ENCODE measurements at places on chromosomes 12 and 14.

DNA sequence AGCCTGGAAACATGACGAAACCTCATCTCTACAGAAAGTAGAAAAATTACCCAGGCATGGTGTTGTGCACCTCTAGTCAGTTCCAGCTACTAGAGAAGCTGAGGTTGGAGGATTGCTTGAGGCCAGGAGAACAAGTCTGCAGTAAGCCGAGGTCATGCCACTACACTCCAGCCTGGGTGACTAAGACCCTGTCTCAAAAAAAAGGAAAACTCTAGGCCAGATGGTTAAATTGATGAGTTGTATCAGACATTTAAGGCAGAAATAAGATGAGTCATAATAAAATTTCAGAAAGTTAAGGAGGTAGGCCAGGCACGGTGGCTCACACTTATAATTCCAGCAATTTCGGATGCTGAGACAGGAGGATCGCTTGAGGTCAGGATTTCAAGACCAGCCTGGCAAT is 10.7 kb downstream of the EIF2S1 start:
- no peak for DNase-seq

- no peak for DNase-seq
Observed at GRCh38 chr14:23319746-23320583, 1.3 kb upstream of the PABPN1 start.

- DNase-seq: no peak
Observed at GRCh38 chr12:52014567-52015530, 8.1 kb downstream of the TAMALIN start.

DNA sequence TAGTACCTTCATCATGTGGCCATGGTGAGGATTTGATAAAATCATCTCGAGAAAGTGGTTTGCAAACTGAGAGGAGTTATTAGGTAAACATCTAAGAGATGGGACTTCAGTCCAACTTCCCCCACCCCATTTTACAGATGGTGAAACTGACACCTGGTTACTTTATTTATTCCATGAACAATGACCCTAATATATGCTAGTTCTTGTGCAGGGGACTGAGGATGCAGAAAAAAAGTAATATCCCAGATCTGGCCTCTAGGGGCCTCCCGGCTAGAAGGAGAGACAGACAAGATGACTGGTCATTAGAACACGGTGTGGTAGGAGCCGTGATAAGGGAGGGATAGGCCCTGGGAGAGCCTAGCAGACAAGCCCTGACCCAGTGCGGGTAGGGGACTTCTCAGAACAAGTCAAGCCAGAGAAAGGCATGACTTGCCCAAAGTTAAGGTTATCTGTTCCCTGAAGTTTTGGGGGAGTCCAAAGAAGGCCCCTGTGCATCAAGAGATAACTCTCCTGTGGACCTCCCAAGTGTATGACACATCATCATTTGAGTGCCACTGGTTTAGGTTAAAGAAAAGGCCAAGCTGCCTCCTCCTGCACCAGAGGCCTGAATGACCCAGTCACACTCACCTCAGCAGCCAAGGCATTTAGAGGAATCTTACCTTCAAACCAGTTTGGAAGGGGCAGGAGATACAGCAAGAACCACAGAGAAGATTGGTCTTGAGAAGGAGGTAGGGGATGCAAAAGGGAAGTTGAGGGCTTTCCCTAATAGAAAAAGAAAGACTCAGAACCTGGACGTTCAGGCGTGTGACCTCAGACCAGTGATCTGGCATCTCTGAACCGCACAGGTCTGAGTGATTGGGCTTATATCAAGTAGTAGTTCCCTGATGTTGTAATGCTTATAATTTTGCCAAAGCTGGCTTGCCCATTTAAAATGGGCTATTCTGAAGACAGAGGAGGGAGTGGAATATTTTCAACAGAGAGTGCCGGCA is 1.6 kb downstream of the CMKLR1 start:
- DNase-seq: no peak

DNA sequence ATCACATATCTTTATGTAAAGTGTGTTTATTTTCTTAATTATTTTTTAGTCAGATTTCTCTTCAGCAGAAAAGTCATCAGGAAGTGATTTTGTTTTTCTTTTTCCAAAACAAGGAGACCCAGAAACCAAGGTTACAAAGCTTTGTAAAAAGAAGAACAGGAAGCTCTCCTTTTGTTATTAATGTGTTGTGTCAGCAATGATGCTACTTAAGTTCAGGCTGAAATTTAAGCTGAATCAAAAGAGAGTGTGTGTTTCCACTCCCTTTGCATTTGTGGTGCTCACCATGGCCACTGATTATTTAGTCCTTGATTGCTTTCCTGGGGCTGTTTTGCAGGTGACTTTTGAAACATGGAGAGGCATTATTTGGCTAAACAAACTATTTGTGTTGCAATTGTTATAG is 155.3 kb upstream of the ATP2B1 start:
- DNase-seq: no peak

DNA sequence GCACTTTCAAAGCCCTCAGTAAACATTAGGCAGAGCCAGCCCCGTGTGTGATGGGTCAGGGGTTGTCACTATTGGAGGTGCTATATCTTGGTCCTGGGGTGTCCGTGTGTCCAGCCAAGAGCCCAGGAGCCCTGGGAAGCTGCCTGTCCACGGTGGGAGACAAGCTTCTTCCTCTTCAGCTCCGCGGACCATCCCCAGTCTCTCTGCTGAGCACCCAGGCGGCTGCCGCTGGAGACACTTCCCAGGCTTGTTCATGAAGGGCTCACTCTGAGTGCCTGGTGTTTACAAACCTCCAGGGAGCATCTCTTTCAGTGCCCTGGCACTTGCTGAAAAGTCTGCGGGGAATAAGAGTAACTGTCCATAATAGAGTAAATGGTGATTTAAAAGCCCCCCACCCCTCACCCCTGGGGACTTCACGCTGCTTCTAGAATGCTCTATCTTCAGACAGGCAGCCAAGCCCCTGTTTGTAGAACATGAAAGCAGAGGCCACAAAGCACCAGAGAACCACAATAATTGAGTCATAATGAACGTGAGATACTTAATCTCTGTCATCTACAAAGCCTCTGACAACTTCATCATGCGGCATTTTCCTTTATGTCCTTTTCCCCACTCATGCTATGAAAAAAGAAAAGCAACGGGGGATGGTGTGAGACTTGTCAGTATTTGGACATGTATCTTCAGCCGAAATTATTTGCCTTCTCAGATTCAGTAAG is 178.6 kb downstream of the TMEM132C start:
- no peak for DNase-seq

DNA sequence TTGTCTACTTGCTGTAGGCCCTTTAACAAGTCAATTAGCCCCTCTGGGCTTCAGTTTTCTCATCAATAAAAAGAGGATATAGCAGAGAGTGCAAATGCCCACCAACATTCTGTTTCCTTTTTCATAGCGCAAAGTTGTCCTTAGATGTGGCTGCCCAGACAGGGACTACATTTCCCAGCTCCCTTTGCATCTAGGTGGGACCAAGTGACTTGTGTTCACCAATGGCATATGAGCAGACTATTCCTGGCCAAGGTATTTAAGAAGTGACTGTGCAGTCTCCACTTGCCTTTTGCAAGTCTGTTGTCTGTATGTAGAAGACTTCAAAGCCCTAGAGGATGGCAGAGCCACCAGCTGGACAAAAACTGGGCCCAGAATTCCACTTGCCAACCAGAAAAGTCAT is 59.7 kb downstream of the DAO start:
- no peak for DNase-seq

DNA sequence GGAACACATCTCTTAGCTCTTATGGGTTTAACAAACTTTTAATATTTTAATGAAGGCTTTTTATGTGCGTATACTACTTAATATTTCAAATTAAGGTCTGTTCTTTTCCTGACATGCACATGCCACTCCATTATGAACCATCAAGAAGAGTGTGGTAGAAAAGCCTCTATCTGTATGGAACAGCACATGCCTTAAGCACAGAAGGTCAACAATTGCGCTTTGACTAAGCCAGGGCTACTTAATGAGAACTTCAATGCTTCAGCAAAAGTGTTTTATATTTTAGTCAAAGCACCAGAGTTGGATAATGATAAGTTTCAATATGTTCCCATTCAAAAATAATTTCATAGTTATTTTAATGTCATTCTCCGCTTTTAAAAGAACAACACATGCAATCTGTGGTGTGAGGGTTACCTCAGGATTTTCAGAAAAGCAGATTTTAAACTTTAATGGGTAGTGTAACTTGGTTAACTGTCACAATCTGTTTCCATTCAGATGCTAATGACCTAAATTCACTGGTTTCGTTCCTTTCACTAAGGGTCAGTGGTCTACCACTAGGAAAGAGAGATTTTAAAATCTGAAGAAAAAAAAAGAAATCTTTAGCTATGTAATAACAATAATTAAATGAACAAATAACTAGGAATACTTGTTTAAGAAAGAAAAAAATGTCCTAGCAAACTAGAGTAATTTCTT is 193.4 kb upstream of the NOVA1 start:
- DNase-seq: no peak

GRCh38 chr14:104001003-104001402 is 58.7 kb upstream of the RD3L start:
- DNase-seq: no peak

DNA sequence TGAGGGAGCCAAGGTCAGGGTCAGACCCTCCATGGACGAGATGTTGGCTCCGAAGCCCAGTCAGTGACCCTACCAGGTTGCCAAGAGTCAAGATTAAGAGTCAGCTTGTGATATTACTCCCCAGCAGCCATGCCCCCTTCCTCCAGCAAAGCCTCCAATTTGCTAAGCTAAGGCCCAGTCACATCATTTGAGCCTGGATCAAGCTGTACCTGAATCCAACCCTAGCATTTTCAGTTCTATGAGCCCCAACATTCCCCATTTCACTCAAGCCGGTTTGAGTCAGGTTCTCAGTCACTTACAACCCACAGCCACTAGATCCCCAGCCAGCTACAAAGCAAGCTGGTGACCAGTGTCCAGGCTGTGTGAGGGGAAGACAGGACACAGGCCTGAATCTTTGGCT is 49.9 kb downstream of the SCARB1 start:
- no peak for DNase-seq

- no peak for DNase-seq
Observed at GRCh38 chr12:109637348-109637747, 63.8 kb downstream of the MVK start.

GRCh38 chr14:59811073-59811472 is 59.5 kb downstream of the RTN1 start:
- DNase-seq: no peak

GRCh38 chr14:52575858-52576257 is 23.2 kb downstream of the GPR137C start:
- no peak for DNase-seq

DNA sequence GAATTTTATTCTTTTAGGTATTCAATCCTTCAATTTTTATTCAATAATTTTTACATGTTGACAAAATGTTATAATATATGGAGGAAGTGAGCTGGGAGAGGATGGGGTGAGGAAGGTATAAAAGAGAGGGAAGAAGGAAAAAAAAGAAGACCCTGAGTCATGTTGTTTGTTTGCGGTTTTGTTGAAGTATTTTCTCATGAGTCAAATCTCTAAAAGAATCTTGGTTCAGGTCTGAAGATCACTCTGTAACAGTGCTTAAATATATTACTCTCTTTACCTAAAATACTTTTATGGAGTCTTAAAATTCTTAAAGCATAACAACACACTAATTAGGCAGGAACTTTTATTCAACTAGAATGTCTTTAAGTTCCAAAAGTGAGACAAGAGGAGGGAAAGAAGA is 489.6 kb upstream of the GARIN6 start:
- no peak for DNase-seq

DNA sequence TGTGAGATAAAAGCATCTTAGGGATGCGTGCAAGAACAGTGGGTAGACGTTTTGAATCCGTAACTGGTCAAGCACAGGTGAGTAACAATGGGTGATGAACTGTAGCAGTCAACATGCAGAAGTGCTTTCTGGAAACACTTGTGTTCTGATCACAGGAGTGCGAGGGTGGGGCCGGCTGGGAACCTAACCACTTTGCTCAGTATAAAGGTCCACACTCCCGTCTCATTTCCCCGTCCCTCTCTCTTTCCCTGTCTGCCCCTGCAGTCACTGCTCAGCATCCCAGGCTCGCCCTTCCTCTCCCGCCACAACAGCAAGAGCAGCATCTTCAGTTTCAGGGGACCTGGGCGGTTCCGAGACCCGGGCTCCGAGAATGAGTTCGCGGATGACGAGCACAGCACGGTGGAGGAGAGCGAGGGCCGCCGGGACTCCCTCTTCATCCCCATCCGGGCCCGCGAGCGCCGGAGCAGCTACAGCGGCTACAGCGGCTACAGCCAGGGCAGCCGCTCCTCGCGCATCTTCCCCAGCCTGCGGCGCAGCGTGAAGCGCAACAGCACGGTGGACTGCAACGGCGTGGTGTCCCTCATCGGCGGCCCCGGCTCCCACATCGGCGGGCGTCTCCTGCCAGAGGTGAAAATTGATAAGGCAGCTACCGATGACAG is 127.1 kb downstream of the FIGNL2 start:
- peak; percentile 42 for DNase-seq

- no peak for DNase-seq
Observed at GRCh38 chr14:94677213-94677612, 65.0 kb downstream of the SERPINA3 start.

DNA sequence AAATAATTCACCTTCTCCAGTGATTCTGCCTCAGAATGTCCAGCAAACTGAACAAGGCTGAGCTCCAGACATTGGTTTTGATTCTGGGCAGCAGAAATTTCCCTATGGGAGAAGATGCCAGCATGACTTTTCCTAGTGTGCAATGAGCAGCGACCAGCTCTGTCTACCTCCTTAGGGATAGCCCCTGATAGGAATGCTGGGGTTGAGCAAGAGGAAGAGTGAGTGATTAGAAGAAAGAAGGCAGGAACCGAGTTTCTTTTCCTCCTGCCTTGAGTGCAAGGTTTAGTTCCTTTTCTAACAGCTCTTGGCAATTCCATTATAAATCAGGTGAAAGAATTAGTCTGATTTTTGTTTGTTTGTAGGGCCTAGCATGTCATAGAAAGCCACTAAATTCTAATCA is 379.0 kb downstream of the DAD1 start:
- DNase-seq: no peak

DNA sequence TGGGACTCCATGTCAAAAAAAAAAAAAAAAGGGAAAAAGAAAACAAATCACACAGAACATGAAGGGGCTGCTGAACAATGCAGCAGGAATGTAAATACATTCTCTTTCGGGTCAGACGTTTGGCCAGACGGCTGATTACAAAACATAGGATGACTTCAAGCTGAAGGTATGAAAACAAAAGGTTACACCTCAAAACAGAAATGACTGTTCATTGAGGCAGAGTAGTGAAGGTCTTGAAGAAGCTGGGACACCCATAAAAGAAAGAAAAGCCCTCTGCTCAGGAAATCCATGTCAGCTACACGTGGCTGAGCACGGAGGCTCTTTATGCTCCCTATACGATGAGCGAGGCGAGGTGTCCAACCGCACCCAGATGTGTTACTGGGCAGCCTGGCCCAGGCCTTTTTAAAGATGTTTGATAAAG is 37.7 kb downstream of the FGD4 start:
- DNase-seq: no peak

Measured in left kidney (tissue), 8 donors.